ENCODE measurements at places on chromosomes 6 and 20.

DNA sequence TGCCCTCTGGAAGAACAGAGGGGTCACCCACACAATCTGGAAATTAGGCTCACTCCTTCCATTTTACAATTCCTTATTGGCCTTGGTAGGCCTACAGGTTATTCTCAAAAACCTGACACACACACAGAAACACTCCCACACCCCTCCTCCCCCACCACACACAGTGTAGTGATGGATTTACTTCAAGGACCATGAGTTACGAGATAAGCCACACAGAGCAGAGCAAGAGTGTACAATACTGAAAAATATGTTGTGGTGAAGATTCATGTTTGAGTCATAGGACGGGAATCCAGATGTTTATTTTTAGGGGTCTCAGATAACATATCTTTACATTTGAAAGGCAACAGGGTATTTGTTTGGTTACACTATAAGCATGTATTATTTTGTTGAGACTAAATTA lies 291.9 kb downstream of the PLCB1 start:
- no peak for DNase-seq

DNA sequence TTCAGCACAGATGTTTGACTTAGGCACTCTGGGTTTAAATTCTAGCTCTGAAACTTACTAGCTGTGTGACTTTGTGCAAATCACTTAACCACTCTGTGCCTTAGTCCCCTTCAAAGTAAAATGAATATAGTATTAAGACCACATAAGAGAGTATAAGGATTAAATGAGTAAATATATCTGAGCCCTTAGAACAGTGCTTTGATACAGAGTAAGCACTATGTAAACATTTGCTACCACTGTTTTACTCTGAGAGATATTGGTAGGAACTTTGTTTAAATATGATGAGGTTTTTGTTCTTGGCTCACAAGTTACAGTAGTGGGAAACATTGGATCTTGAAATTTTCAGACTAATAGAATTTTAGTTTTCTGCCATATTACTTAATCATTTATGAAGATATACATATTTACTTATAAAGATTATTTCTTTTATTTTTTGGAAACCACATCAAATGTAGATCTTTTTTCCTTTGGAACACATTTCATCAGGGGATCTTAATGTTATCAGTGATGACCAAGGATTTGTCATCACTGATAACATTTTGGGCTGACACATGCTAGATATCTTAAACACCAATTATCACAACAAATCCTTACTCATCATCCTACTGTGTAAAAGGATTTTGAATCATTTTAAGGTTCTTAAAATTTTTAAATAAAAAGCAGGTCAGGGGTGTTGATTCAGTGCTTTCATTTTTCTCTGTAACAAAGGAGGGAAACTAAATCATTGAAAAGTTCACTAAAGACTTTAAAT lies 226.2 kb downstream of the EYA4 start:
- no peak for DNase-seq

GRCh38 chr6:137754366-137754765 lies 112.7 kb upstream of the TNFAIP3 start:
- no peak for DNase-seq

DNA sequence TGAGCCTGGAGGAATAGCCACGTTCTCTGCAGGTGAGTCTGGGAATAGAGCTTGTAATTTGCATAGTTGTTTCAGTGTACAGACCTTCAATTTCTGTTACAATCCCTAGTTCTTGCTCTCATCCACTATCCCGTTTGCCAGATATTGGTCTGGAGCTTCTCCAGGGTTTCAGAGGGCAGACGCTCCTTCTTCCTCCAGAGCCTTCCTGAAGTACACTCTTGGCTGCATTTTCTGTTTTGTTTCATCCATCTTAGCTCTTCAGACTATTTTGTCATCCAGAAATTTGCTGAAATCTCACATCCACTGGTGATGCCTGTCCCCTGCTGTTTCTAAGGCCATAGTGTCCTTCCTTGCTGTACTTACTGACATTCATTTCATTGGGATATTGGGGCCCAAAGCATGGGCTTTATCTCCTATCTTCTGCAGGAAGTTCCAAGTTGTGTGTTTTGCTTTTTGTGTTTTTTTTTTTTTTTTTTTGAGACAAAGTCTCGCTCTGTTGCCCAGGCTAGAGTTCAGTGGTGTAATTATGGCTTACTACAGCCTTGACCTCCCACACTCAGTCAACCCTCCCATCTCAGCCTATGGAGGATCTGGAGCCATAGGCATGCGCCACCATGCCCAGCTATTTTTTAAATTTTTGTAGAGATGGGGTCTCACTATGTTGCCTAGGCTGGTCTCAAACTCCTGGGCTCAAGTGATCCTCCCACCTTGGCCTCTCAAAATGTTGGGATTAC lies 18.7 kb downstream of the CDS2 start:
- DNase-seq = no peak

- no peak for DNase-seq
These were observed 61.0 kb downstream of the SOBP start for GRCh38 chr6:107550906-107551305.

DNA sequence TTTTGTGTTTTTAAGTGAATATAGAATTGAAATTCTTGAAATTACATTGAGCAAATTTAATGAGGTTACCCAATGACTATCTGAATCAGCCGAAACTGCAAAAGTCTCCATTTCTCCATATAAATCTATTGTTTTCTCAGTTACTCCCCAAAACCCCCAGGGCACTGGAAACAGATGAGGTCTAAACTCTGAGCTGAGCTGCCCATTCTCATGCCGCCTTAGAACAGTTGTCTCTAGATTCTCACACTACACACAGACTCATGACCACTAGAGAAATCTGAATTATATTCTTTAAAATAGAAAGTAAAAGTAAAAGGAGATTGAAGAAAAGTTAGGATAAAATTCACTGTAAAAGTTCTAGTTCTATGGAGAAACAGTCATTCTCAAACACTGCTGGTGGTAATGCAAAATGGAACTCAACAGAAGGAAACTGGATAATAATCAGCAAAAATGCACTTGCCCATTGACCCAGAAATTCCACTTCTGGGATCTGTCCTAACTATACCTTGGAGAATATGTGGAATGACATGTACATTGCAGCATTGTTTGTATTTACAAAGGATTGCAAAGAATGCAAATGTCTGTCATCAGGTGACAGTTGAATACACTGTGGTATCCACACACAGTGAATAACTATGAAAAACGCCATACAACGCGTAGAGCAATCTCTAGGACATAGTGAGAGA lies 125.5 kb downstream of the IPCEF1 start:
- no peak for DNase-seq

GRCh38 chr6:1029141-1029540 lies 282.8 kb upstream of the FOXQ1 start:
- DNase-seq = no peak

- DNase-seq = no peak
These were observed 193.9 kb downstream of the BTBD3 start for GRCh38 chr20:12111431-12112088.
